ENCODE measurements at places on chromosomes 1 and 21.

DNA sequence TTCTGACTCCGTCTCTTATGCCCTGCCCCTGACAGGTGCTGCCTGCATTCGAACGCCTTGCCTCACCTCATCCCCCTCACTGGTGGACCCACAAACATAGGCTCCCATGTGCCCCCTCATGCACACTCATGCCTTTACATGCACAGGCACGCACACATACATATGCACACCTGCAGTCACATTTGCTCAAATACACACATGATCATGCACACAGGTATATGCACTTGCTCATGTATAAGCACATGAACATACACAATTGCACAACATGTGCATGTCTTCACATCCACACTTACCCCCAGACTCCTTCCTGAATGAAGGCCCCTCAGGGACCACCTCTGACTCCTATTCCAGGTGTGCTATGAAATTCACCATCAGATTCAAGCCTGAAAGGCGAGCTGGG is 506.9 kb downstream of the PTPRU start:
- DNase-seq = no peak

DNA sequence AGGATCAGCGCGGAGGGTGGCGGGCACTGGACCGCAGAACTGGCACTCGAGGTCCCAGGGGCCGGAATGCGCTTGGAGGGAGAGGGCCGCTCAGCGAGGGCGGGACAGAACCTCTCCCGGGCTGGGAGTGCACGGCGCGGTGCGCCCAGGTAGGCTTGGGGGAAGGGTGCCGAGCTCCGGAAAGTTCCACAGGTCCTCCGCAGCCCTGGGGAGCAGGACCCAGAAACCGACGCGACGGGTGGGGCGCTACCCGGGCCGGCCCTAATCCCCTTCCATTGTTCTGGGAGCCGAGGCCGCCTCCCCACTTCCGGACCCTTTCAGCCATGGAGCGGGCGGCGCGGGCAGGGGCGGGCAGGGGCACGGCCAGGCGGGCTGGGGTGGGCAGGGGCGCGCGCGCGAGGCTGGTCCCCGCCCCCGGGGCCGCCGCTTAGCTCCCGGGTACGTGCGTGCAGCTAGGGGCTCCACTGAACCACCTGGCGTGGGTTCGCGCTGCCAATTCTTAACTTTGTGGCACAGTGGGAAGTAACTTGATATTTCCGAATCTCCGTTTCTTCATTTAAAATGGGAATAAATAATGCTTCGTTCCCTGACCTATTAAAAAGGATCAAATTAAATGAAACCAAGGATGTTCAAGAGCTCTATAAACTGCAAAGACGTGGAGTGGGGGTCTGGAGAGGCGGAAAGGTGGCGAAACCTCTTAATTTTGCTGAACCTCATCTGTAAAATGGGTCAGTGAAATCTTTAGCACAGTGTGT is 20.7 kb downstream of the LGR6 start:
- DNase-seq = no peak

DNA sequence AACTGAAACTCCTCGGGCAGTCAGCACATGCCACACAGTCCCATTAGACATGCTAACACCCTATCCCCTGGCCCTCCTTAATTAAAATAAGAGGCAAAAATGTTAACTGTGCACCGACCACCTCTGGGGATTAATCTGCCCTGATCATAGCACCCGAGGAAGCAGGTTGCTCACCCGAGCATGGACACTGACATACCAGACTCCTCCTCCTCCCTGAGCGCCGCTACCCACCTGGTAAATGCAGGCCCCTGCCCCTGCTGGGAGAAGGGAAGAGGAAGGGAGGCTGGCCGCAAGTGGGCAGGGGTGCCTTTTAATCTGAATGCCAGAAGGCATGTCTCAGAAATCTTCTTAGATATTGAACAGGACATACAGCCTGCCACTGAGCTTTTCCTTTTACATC is 360.9 kb downstream of the RRAGC start:
- DNase-seq = no peak

- no peak for DNase-seq
These were observed 330.4 kb upstream of the ESRRG start for GRCh38 chr1:217053676-217054075.

DNA sequence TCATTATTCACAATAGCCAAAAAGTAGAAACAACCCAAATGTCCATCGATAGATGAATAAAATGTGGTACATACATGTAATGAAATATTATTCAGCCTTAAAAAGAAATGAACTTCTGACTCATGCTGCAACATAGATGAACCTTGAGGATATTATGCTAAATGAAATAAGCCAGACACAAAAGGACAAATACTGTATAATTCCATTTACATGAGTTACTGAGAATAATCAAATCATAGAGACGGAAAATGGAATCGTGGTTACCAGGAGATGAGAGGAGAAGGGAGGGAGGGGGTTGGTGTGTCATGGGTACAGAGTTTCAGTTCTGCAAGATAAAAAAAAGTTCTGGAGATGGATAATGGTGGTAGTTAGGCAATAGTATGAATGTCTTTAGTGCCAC is 184.1 kb downstream of the PSMG1 start:
- no peak for DNase-seq

GRCh38 chr21:17416139-17416538 is 96.7 kb upstream of the CXADR start:
- DNase-seq = no peak

DNA sequence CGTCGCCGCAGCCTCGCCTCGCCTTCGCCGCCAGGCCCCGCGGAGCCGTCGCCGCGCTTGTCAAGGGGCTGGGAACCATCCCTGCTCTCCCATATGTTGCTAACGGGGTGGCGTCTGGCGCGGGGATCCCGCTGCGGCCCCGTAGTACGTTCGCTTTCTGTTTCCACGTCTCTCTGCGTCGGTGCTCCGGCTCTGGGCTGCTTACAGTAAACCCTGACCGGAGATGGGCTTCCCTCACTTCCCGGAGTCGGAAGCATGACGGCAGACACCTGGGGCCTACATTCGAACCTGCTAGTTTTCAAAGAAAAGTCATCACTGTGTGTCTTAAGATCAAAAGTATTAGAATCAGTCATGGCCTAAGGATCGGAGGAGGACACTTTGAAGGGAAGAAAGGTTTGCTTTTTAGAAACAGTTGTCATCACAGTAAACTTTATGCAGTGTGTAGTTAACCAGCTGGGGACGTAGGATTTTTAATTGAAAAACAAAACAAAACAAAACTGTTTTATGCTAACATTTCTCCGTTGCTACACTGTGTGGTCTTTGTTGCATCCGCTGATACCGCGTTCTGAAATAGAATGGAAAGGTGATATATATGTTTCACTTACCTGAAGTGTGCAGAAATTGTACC is 69.0 kb downstream of the SLC35A3 start:
- peak; percentile 78 for DNase-seq

DNA sequence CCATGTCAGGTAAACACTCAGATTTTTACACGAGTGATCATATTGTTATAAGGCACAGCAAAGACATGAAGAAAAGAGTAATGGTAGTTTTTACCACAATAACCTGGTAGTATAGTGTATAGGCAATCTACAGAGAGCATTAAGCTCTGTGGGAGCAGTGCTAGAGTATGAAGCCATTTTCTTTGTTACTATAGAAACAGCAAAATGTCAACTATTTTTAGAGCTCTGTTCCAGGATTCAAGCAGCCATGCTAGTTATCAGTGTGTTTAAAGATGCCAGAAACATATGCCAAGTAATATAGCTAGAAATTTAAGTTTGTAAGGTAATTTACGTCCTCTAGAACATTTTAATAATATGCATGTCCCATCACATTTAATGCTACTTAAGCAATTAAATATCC is 77.6 kb upstream of the RGS18 start:
- no peak for DNase-seq

DNA sequence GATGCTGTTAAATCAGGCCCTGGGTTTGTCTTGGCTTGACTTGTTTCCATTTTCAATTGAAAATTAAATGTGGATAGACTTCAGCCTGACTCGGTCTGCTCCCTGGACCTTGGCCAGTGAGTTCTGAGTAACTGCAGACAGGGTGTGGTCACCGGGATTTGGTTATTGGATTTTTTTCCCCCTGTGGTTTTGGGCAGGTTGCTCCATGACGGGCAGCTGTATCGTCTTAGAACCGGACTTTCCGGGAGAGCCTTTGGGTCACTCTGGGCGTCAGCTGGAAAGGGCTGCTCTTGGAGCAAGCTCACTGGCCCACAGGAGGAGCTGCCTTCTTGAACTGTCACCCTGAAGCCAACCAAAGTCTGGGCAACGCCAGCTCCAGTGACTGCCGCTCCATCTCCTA is 75.0 kb downstream of the CLIC6 start:
- peak; percentile 48 for DNase-seq

DNA sequence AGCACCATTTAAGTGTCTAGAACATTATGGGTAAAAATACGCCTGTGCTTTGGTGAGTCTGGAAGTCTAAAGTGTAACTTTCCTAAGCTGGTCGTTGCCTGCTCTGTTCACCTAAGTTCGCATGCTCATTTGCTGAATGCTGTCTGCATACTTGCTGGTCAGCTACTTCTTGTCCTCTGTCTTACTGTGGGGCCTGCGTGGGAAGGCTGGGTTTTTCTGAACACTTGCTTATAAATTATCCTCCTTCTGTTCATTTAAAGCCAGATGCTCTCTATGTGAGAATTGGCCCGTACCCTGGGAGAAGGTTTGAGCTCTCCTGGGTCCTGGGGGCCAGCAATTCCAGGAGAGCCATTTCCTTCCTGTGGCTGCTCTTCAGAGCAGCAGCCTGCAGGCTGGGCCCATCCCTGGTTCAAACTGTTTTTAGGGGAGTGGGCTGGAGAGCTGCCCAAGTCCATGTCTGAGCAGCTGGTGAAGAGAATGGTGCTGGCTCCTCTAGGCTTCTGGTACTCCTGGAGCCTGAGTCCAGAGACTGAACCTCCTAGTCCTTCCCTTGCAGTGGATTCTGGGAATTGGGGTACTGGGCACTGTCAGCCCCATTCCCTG is 75.7 kb downstream of the GALNT2 start:
- DNase-seq = no peak

DNA sequence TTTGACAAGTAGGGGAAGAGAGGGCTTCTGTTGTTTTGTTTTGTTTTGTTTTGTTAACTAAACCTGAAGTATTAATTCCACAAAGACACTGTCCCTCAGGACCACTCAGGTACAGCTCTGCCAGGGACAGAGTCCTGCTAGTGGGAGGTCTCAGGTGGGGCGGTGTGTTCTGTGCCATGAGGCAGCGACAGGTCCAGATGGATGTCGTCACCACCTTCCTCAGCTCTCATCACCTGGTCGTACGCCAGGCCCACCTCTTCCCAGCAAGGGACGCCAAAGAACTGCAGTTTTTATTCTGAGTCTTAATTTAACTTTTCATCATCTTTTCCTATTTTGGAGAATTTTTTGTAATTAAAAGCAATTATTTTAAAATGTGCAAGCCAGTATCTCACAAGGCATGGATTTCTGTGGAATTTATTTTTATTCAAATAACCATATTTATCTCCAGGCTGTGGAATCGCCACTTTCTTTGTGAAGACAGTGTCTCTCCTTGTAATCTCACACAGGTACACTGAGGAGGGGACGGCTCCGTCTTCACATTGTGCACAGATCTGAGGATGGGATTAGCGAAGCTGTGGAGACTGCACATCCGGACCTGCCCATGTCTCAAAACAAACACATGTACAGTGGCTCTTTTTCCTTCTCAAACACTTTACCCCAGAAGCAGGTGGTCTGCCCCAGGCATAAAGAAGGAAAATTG is 62.5 kb downstream of the POFUT2 start:
- DNase-seq = no peak

GRCh38 chr1:212153635-212154034 is 118.1 kb downstream of the DTL start:
- no peak for DNase-seq

- no peak for DNase-seq
These were observed 2.9 kb upstream of the SYT2 start for GRCh38 chr1:202713110-202713509.

DNA sequence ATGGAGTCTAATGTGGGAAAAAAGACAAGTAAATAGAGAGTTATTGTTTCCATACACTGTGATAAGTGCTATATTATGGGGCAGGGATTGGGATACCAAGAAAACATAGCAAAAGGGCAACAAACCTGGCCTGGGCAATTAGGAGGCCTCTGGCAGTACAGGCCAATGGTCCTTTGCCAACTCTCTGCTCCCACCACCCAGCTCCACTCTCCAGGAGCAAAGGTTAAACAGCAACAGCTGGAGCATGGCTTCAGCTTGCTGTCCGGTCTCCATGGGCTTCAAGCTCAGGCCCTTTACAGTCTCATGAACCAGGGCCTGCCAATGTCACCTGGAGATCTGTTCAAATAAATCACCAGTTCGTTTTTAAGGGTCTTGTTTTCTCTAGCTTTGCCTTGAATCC is 37.2 kb upstream of the ARHGAP29 start:
- no peak for DNase-seq

DNA sequence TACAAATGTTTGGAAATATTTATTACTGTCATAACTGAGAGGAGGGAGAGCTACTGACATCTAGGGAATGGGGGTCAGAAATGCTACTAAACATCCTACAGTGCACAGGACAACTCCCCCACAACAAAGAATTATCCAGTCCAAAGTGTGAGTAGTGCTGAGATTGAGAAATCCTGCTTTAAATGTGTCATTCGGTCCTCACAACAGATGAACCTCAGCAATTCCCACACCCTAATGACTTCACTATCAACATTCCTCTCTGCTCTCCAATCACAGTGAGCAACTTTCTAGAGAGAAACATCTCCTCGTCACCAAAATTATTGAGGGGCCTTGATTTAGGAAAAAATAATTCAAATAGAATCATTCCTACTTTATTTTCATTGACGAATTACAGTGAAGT is 18.0 kb downstream of the OMA1 start:
- no peak for DNase-seq

DNA sequence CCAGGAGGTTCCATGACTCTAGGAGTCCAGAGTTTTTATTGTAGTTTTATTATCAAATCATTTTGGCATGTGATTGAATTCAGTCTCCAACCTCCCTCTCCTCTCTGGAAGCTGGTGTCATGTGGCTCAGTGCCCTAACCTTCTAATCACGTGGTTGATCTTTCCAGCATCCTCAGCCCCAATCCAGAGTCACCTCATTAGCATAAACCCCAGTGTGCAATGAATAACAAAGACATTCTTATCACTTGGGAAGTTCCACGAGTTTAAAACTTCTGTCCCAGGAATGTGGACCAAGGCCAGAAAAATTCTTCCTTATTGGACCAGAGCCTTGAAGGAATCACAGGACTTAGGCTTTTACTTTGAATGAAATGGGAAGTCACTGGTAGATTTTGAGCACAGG is 52.2 kb downstream of the KIRREL1 start:
- DNase-seq = peak; percentile 73

GRCh38 chr1:156162430-156163037 is 9.1 kb downstream of the SEMA4A start:
- peak; percentile 64 for DNase-seq

GRCh38 chr1:27521336-27521831 is 31.4 kb upstream of the WASF2 start:
- DNase-seq = no peak

- DNase-seq = peak; percentile 73
These were observed 85.9 kb upstream of the ADAM30 start for GRCh38 chr1:119981986-119982815.

Measured in umbilical cord (tissue), 2 donors.